Left hindlimb (tissue), 1 donor: ENCODE measurements at places on chromosomes 16 and 17.

- DNase-seq = no peak
Observed at GRCh38 chr17:58432806-58433573, 15.7 kb upstream of the RNF43 start.

- no peak for DNase-seq
Observed at GRCh38 chr17:10265100-10265810, 66.8 kb upstream of the GAS7 start.

DNA sequence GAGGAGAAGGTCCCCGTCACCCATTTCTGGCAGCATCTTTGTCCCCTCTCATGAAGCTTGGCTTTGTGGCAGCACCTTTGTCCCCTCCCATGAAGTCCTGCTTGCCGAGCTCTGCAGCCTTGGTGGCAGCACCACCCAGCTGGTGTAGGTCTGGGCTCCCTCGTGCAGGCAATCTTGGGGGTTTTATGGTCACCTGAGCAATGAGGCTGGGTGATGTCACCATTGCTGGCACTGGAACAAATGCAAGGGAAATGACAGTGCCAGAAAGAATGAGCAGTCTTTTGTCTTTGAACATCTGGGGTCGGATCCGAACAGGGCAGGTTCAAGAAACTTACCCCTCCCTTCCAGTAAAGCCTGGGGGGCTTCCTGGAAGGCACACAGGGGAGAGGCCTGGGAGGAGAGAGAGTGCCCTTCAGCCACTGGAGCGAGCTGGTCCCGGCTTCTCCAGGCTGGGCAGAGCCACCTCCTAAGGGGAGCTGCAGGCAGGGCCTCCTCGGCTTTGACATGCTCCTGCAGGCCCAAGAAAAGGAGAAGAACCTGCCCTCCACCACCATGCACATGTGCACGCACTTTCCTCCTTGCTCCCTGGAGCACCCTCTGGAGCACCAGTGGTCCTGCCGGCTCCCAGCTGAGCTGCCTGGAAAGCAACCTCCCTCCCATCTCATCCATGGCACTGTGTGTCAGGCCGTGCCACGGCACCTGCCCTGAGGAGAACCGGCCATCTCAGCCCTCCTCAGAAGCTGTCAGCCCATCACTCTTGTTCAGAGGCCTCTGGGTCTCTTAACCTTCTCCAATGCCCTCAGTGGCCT lies 16.0 kb downstream of the BTBD17 start:
- no peak for DNase-seq

GRCh38 chr16:4247460-4247784 lies 5.5 kb upstream of the SRL start:
- no peak for DNase-seq
